ENCODE measurements at places on chromosomes 3 and 15. TPM values are rescaled to one million over a fixed set of nuclear protein-coding genes. Genes with fewer than 3 reads are reported as not detected.

- no peak for DNase-seq
Measured at GRCh38 chr15:78154955-78155354, 5.8 kb downstream of the IDH3A start.

DNA sequence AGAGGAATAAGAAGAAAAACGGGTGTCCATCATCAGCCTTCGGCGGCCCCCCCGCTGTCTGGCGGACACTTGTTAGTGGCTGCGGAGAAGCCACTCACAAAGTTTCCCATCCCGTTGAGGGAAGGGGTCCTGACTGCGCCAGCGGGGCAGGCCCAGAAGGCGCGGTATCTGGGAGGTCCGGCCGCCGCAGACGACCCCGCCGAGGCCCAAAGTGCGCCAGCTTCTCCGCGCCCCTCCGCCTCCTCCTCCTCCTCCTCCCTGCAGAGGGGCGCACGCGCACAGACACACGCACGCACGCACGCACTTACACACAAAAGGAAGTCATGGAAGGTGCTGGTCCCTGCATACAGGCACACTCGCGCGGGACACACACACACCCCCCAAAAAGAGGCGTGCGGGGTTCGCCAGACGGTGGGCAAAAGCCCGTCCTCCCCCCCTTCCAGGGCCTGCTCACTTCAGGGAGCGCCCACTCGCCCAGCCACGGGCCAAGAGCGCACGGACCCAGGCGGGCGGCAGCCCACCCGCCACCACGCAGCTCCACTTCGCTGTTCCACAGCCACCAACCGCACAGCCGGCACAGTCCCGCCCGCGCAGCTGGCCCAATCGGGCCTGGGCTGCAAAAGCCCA lies 18.0 kb downstream of the ZNF148 start:
- DNase-seq, result peak; percentile 77

- DNase-seq, result no peak
Measured at GRCh38 chr3:170247875-170248274, 25.7 kb downstream of the PRKCI start.

- DNase-seq, result no peak
Measured at GRCh38 chr15:90701048-90701447, 16.1 kb upstream of the BLM start.

DNA sequence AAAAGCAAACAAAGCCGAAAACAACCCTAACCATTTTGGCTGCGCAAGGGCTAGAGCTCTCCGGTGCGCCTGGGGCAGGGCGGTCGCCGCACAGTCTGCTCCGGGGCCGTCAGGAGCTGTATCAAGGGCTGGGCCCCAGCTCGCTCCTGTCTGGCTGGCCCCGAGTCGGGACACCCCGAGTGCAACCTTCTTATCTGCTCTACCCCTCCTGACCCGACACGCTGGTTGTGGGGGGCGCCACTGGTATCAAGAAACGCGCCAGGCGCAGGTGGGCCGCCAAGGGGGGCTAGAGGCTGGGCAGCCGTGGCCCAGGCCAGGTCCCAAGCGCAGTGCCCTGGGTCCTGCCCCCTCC lies 36.0 kb downstream of the NR2F2 start:
- DNase-seq, result no peak

DNA sequence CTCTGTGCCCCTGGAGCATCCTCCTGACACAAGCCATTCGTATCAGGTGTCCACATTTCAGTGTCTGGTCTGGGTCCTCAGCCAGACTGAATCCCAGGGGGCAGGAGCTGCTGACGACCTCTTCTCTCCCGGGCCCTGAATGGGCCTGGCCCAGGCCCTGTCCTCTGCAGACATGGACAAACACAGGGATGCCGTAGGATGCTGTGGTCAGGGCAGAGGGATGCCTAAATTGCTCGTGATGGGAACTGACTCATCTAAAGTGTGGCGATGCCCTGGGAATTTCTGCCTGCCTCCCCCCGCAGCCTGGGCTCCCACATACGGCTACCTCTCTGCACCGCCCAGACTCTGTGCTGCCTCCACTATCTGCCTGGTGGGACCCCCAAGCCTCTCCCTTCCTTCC lies 58.5 kb upstream of the CTSH start:
- no peak for DNase-seq

DNA sequence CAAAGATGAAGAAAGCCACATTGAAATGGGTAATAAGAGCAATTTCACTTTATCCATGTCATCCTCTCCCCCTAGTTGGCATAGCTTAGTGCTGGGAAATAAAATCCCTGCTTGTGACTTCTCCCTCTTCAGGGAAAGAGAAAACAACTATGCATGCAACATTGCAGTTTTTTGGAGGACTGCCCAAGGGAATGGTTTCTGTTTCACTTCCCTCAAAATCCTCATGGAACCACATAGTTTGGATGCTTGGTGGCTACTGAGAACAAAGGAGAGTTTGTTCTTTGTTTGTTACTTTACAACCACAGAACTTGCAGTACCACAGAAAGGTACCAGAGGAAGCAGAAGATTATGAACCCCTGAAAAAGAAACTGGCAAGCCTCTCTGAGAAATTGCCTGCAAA lies 384.6 kb upstream of the RORA start:
- no peak for DNase-seq

- no peak for DNase-seq
Measured at GRCh38 chr15:31367021-31367729, 40.5 kb downstream of the KLF13 start.

DNA sequence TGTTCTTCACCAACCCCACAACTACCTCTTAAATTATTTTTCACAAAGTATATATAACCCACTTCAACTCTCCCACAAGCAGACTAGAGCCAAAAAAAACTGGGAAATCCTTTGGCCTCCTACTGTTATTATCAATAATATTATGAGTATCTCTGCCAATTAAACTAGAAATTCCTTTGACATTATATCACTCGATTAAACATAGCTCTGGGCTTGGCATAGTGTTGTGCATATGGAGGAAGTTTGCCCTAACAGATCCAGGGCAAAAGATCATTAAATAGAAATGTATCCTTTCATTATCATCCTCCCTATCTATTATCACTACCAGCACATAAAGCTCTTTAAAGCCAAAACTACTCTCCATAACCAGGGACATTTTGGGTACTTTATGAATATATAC lies 74.9 kb downstream of the OSBPL10 start:
- no peak for DNase-seq

GRCh38 chr15:69490356-69491037 lies 37.9 kb downstream of the RPLP1 start:
- no peak for DNase-seq

DNA sequence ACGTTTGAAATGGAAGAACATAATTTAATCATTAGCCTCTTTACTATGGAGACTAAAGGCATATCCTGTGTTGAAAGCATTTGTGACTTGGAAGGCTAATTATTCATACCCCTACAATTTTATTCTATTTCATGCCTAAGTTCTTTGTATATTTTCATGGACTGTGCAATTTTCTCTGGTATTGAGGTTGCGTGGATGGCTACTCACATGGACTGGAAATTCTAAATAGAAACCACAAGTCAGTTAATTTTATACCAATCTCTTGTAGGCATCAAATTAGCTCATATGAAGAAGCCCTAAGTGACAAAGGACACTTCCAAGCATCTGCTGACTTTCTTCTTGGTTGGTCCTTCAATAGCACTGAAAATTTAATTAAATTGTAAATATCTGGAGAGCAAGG lies 1353.5 kb downstream of the ROBO1 start:
- DNase-seq, result no peak

- DNase-seq, result peak; percentile 68
Measured at GRCh38 chr15:58182460-58183163, 44.4 kb downstream of the AQP9 start.

- DNase-seq, result no peak
Measured at GRCh38 chr15:87115795-87116194, 1036.1 kb downstream of the AGBL1 start.

- DNase-seq, result no peak
Measured at GRCh38 chr3:159232966-159233365, 431.1 kb downstream of the MFSD1 start.

DNA sequence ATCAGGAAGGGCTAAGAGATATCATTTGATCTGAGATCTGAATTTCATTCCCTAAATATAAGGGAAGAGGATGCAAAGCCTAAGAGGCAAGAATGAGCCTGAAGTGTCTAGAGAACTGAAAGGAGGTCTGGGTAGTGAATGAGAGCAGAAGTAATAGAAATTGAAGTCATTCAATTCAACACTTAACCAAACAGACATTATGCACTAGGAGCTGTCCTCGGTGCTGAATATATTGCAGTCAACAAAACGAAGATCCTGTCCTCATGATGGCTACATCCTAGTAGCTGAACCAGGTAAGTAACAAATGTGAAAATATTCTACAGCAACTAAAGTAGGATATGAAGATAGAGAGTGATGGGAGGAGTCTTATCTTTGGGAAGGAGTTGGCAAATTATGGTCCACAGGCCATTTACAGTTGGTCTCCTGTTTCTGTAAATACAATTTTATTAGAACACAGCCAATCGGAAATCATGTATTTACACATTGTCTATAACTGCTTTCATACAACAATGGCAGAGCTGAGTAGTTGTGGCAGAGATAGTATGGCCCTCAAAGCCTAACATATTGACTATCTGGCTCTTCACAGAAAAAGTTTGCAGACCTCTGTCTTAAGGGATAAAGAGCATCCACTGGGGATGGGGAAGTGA lies 192.9 kb upstream of the CADPS start:
- no peak for DNase-seq

DNA sequence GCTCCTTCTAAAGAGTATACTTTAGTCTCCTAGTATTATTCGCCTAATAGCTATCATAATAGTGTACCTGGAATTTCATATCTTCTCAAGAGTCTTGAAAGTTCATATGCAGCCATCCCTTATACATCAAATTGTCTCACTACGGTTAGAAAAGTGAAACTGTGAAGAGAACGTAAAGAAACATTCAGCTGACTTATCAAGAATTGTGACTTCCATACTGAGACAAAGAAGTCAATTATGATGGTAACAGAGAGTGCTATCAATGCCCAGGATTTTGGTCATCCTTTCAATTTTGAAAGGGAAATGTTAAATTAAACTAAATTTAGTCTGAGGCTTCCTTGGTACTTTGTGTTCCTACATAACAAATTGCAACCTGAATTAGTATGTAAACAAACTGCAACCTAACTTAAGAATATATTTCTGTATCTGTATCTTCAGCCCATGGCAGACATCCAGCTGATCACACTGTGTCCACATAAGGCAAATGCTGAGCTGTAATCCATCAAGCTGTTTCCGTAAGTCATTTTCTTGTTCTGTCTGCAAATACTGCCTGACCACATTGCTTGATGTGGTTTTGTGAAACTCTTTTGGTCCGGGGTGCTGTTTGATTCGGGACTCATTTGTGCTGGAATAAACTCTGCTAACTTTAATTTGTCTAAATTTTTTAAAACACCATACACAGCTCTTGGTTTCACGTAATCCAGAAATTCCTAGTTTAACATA lies 469.6 kb downstream of the SI start:
- no peak for DNase-seq

DNA sequence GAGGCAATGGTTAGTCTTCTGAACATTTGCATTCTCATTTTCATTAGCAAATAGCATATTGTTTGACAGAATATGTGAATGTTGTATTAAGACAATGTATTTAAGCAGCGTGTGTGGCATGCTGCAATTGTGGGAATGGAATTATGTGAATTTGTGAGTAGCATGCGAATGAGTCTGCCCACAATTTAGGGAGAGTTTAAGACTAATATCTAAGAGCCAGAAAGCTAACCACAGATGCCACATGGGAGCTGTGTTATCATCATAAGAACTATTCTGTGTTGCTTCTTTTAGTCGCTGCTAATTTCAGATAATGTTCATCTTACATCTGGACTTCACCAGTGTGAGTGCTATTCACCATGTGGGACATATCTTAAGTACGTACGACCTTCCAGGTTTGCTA lies 494.5 kb downstream of the RBMS3 start:
- DNase-seq, result no peak

- no peak for DNase-seq
Measured at GRCh38 chr15:98160236-98160635, 199.7 kb downstream of the ARRDC4 start.

GRCh38 chr3:66377800-66378199 lies 123.0 kb downstream of the LRIG1 start:
- DNase-seq, result no peak

- no peak for DNase-seq
Measured at GRCh38 chr15:62244762-62245161, 79.7 kb upstream of the C2CD4B start.

DNA sequence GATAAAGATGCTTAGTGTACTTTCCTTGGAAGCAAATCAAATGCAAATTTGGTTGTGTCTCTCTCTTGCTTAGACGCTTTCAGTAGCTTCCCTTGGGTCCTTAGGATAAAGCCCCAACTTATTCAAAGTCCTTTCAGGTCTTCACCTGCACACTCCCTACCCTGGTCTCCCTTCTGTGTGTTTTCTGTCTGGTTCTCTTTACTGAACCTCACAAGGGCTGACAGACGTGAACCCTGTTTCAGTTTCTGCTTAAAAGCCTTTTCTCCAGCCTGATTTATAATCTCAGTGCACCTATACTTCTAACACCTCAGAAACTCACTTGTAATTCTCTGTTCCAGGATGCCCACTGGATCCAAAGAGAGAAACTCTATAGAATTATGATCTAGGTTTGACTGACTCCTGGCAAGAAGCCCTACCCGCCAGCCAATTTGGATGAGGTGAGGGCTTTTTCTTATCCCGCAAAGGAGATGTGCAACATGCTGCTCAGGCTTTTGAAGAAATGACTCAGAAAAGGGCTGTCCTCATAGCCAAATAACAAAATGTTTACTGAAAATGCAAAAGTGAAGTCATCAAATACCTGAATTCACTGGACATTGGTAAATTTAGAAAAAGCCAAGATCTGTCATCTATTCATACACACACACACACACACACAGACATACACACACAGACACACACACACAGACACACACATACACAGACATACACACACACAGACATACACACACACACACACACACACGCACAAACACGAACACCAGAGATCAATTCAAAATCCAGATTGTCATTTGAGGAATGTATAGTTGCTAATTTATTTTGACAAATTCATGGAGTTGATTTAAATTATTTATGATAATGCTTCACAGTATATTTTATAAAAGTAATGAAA lies 102.4 kb upstream of the EOMES start:
- no peak for DNase-seq

BLOC1S6 gene
- 38.7 TPM for total RNA-seq

NUP210 gene
- total RNA-seq, result 2.4 TPM

STARD9 gene
- total RNA-seq, result 45.1 TPM

CASR gene
- not detected for total RNA-seq

LRTM1 gene
- total RNA-seq, result not detected

SLC2A2 gene
- not detected for total RNA-seq

All from glutamatergic neuron (in vitro differentiated cells).